MG63 (cell line): ENCODE measurements at places on chromosomes 6 and 20. TPM values are rescaled to one million over a fixed set of nuclear protein-coding genes. Genes with fewer than 3 reads are reported as not detected.

Gene STX11
- total RNA-seq = 0.35 and 1.3 TPM in 2 replicates

Gene TSPO2
- not detected in 2 replicates for total RNA-seq

Gene ENPP1
- 0.91 and 3.1 TPM in 2 replicates for total RNA-seq

Gene KCNB1
- total RNA-seq = 6.5 and 7.0 TPM in 2 replicates

Gene HLA-DRB5
- total RNA-seq = not detected in 2 replicates

Gene ANKEF1
- total RNA-seq = 0.79 and 1.3 TPM in 2 replicates

Gene CSE1L
- 290 and 418 TPM in 2 replicates for total RNA-seq

Gene ZNF831
- not detected in 2 replicates for total RNA-seq

Gene RIPOR3
- 0.07 TPM in 1 of 2 replicates, not detected in the other for total RNA-seq

Gene TNXB
- 0.44 and 3.6 TPM in 2 replicates for total RNA-seq

Gene KIF3B
- total RNA-seq = 6.8 and 7.0 TPM in 2 replicates

Gene CST7
- not detected in 2 replicates for total RNA-seq

GRCh38 chr6:64912966-64913365, 794.1 kb downstream of the EYS start:
- DNase-seq = no peak

- no peak for DNase-seq
These were observed 684.6 kb downstream of the RFPL4B start for GRCh38 chr6:113031591-113032238.

- DNase-seq = no peak
These were observed 42.6 kb upstream of the IFNGR1 start for GRCh38 chr6:137261761-137262160.

- no peak for DNase-seq
These were observed 282.2 kb upstream of the EPHA7 start for GRCh38 chr6:93701526-93701925.

GRCh38 chr20:48673507-48673906, 154.3 kb downstream of the PREX1 start:
- DNase-seq = no peak

GRCh38 chr20:57396212-57396983, 5.2 kb downstream of the RBM38 start:
- no peak for DNase-seq

DNA sequence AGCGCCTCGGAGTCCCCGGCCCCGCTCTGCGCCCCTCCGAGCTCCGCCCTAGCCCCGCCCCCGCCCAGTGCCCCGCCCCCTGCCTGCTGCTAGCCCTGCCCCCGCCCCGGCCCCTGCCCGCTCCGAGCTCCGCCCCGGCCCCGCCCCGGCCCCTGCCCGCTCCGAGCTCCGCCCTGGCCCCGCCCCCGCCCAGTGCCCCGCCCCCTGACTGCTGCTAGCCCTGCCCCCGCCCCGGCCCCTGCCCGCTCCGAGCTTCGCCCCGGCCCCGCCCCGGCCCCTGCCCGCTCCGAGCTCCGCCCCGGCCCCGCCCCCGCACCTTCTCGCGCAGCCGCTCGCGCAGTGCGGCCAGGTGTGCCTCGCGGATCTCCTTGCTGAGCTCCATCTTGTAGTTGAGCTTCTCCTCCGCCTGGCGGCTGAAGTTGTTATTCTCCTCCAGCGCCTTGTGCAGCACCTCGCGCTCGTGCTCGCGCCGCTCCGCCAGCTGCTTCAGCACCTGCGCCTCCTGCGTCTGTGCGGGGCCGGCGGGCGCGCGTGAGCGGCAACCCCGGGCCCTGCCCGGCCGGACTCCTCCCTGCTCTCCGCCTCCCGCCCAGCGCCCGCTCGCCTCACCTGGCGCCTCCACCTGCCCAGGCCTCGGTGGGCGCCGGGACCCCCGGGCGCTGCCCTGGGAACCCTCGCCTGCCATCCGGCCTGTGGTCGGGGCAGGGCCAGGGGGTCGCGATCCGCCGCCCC, 11.3 kb downstream of the STMN3 start:
- DNase-seq = no peak

- DNase-seq = no peak
These were observed 39.7 kb upstream of the LRFN2 start for GRCh38 chr6:40626886-40627285.

DNA sequence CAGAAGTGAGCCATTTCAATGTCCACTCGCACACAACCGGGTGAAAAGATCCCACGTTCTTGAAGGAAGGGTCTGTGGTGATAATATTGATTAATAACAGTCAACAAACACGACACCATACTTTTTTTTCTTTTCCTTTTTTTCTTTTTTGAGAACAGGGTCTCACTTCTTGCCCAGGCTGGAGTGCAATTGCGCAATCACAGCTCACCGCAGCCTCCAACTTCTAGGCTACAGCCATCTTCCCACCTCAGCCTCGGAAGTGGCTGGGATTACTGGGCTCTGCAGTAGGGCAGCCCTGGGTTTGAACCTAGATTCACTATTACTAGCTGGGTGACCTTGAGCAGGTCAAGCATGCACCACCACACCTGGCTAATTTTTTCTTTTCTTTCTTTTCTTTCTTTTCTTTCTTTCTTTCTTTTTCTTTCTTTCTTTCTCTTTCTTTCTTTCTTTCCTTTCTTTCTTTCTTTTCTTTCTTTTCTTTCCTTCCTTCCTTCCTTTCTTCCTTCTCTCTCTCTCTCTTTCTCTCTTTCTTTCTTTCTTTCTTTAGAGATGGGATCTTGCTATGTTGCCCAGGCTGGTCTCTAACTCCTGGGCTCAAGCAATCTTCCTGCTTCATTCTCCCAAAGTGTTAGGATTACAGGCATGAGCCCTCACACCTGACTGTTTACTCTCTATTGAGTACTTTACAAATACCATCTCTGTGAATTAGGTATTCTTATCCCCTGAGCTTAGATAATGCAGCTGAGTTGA, 123.9 kb downstream of the SNX5 start:
- DNase-seq = no peak

GRCh38 chr6:51025082-51025777, 206.6 kb downstream of the TFAP2B start:
- peak; percentile 54 for DNase-seq

- no peak for DNase-seq
These were observed 5.4 kb downstream of the METTL24 start for GRCh38 chr6:110352563-110353262.

DNA sequence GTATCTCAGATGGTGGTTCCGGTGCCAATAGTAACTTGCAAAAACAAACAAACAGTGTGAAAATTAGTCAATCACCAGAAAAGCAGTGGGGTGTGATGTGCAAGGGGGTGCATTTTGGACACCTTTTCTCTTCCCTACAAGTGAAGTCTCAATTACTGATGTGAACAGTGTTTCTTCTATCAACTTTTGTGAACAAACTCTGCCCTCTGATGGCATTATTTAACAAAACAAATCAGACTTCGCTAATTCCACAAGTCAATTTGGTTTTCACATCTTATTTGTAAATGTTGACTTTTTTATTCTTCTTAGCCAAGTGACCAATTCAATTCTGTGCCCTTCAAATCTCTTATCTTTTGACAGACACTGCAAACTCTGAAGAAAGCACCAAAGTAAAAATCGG, 212.2 kb downstream of the UST start:
- no peak for DNase-seq

DNA sequence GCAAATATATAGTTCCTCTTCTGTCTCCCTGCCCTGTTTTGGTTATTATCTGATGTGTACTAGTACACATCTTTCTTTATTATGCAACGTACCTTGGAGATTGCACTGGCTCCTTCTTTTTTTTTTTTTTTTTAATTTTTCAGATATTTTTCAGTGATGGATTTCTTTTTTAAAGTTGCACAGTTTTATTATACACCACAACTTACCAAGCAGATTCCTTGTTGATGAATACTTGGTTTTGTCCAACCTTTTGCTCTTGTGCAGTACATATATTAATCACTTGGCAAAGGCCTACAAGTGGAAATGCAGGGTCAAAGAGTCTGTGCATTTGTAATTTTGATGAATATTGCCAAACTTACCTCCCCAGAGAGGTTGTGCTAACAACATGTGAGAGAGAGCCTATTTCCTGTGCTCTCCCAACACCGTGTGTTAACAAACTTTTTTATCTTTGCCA, 50.1 kb upstream of the RNF24 start:
- no peak for DNase-seq

GRCh38 chr6:110874880-110875547, 429 bp downstream of the AMD1 start:
- peak; percentile 28 for DNase-seq

DNA sequence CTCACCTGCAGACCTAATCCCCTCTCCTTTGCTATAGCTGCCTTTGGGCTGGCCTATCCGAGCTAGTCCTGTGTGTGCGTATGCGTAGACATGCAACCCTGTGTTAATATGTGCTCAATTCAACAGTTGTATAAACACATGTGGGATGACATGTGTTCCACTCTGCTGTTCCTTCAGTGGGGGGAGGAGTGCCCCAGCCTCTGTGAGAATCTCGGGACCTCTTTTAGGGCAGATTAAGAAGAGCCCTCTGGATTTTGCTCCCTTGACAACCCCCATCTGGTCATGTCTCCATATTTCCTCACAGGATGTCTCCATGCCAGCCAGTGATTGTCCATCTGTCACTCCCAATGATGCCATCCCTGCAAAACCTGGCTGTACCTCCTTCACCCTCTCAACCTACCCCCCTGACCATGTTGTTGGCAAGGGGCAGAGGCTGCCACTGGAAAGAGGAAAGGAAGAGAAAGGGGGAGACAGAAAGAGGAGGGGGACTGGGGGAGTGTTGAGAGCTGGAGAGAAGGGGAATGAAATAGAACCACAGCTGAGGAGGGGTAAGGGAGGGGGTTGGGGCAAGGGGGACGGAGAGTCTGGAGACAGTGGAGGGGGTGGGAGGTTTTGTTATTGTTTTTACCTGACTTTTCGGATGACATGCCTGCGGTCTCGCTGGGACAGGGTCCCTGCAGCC, 417 bp downstream of the PRRT1 start:
- no peak for DNase-seq

- no peak for DNase-seq
These were observed 4.2 kb upstream of the TENT5A start for GRCh38 chr6:81756690-81757089.

DNA sequence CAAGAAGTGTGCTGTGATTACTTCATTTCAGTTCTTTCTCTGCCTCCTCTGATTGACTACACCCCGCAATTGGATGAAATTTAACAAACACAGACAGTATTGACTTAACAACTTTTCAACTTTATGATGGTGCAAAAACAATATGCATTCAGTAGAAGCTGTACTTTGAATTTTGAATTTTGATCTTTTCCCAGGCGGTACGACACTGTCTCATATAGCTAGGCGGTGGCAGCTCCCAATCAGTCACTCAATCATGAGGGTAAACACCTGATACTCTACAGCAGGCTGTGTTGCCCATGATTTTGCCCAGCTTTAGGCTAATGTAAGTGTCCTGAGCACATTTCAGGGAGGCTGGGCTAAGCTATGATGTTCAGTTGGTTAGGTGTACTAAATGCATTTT, 47.6 kb upstream of the MYLIP start:
- DNase-seq = no peak

DNA sequence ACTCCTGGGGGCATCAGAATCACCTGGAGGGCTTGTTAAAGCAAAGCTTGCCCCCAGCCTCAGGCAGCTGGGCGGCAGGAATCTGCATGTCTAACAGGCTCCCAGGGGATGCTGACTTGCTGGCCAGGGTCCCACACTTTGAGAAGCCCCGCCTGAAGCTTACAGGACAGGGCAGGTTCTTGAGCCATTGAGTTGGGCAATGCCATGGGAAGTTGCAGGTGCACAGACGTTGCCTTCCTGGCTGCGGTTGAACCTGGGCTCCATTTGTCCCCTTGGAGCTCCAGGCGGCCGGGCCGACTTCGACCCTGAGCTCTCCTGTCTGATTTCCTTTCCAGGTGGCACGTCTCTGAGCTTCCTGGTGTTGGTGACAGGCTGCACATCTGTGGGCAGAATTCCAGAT, 46.8 kb downstream of the SYNJ2 start:
- DNase-seq = no peak

GRCh38 chr6:131948692-131949619, 2.2 kb downstream of the CCN2 start:
- DNase-seq = peak; percentile 86

DNA sequence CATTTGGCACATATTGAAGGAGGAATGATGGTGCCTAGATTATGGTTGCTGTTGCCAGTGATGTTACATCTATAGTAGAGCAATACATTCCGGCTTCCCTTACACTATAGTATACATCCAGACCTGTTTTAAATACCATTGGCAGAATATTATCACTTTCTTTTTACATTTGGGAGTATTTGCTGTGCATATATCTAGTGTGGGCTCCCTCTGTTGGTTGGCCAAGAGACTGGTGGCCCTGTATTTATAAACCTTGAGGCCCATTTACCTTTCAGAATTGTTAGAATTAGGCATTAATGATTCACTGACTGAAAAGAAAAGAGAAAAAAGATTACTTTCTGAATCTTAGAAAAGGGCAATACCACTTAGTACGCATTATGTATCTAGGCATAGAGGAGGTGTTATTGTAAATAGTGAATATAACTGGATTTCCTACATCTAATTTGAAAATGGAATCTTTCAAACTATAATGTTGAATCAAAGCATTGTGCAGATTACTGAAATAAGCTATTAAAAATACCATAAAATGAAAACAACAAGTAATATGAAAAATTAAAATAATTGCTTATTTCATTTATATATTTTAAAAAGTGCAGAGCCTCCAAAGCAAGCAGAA, 628.8 kb upstream of the MAN1A1 start:
- DNase-seq = no peak

DNA sequence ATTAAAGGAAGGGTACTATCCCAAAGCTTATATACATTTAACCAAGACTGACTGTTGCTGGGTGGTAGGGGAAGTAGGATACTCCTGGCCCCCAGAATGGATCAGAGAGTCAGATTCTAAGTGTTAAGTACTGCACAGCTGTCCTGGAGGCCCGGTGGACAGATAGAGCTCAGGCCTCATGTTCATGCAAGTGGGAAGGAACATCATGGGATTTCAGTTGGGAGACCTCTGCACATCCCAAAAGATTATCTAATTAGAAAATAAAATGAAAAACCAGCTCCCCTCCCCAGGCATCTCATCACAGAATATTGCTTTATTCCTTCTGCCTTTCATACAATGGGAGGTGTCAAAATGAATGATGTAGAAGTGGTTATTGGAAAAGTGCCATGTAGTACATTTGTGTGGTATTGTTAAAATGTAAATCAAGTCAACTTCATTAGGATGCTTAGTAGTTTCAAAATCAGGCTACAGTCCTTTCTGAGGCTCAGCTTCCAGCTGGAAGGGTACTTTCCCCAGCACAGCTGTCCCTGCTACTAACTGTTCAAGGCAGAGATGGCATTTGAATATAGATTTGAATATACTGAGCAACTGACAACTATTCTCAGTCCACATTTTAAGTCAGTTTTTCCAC, 82.9 kb downstream of the SLC35B3 start:
- DNase-seq = no peak

- DNase-seq = no peak
These were observed 145.4 kb downstream of the DST start for GRCh38 chr6:56497240-56497639.
